ENCODE measurements at places on chromosomes 11 and 22.

DNA sequence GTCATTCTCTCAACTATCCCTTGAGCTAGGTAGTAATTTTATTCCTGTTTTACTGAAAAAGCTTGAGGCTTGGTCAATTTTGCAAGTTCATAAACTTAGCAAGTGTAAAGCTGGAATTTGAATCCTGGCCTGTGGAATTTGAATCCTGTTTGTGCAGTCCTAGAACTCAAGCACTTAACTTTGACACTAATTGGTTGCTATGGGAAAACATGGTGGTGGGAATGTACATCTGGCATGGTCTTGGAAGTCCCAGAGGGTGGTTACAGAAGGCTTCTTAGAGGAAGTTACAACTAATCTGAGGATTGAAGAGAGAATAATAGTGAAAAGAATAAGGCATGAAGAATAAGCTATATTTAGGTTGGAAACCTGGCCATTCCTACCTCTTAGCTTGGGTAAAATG, 66.5 kb upstream of the LIN7C start:
- no peak for DNase-seq

GRCh38 chr11:17471501-17471900, 5.1 kb downstream of the ABCC8 start:
- no peak for DNase-seq

- no peak for DNase-seq
Observed at GRCh38 chr11:47264521-47264920, 5.4 kb upstream of the MADD start.

DNA sequence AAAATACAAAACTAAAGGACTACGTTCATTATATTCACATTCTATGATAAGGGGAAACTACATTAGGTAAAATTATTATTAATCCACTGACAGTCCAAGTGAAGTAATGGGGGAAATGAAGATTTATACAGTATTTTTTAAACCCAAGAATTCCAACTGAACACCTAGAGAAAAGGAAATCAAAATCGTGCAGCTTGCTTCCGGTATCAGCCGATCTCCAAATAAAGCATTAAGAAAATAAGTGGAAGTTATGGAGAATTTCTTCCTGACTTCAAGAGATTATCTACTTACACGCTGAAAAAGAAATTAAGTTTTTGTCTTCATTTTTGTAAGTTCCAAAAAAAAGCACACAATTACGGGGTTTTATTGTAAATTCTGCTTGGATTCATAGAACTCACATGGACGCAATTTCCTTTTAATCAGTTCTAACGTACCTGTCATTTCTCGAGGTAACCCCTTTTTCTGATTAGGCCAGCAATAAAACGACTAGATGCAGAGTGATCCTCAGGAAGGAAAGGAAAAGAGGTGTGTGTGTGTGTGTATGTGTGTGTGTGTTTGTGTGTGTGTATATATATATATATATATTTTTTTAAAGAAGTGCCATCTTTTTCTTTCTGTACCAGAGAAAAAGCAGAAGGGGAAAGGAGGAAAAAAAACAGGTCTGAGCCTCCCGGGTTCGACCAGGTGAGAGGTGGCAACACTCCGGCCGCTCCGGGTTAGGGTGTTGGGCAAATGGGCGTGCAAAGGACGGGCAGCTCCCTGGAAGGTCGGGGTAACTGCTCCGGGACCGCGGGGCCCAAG, 1.1 kb downstream of the ZBTB44 start:
- no peak for DNase-seq

DNA sequence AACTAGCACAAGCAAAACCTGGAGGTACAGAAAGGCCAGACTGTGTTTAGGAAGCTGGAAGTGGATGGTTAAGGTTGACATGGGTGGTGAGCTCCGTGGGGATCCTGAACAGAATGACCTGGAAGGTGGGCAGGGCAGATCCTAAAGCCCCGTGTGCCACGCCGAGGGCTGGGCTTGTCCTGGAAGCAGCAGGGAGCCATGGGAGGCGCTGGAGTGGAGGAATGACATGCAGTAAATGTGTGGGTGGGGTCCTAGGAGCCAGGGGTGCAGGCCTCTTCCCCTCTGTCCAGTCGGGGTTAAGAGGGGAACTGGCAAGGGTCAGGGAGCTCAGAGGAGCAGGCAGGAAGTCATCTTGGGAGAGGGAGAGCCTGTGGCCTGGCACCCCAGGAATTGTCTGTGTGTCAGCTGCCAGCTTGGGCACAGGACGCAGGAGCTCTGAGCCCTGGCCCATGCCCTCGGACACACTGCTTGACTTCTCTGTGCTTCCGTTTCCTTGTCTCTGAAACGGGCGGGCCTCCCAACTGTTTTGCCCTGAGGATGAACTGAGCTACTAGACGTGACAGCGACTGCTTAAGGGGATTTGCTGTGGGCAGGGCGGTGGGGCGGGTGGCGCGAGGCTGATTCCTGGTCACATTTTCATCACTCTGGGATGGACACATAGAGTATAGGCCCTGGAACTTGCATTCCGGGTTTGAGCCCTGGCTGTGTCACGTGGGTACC, 75.7 kb downstream of the MPPED1 start:
- no peak for DNase-seq

GRCh38 chr11:8339592-8340022, 75.9 kb upstream of the LMO1 start:
- DNase-seq = no peak

DNA sequence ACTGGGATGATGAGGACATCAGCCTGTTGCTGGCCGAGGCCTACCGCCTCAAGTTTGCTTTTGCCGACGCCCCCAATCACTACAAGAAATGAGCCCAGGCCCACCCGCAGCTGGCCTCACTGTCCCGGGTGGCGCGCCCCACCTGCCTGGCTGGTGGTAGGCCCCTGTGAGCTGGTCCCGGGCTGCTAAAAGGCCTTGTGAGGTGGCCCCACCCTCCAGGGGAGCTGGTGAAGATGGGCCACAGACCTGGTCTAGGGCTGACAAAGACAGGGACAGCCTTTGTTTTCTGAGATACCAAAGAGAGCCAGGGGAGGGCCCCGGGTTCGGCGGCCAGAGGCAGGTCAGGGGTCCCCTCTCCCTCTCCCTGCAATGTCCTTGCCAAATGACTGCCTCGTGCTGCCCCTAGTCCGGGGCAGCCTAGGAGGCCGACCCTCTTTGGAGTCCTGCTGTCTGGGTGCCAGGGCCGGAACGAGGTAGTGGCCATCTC, 411.1 kb downstream of the TBC1D22A start:
- DNase-seq = no peak

- DNase-seq = no peak
Observed at GRCh38 chr11:113184498-113184897, 129.9 kb upstream of the TTC12 start.

DNA sequence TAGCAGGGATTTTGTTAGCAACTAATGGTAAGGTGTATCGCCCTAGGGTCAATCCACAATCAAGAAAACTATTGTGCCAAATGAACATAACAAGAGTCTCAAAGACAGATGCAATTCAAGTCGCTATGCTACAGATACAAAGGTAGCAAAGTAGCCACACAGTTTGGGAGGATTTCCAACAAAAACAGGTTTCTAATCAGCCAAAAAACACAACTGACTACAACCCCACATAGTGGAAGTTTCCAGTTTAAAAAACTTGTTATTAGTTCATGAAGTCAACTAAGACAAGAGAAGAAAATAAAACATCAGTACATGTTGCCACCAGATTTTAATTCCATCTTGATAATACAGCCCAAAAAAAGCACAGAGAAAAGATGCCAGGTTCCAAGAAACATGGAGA, 38.0 kb downstream of the MYH9 start:
- no peak for DNase-seq

DNA sequence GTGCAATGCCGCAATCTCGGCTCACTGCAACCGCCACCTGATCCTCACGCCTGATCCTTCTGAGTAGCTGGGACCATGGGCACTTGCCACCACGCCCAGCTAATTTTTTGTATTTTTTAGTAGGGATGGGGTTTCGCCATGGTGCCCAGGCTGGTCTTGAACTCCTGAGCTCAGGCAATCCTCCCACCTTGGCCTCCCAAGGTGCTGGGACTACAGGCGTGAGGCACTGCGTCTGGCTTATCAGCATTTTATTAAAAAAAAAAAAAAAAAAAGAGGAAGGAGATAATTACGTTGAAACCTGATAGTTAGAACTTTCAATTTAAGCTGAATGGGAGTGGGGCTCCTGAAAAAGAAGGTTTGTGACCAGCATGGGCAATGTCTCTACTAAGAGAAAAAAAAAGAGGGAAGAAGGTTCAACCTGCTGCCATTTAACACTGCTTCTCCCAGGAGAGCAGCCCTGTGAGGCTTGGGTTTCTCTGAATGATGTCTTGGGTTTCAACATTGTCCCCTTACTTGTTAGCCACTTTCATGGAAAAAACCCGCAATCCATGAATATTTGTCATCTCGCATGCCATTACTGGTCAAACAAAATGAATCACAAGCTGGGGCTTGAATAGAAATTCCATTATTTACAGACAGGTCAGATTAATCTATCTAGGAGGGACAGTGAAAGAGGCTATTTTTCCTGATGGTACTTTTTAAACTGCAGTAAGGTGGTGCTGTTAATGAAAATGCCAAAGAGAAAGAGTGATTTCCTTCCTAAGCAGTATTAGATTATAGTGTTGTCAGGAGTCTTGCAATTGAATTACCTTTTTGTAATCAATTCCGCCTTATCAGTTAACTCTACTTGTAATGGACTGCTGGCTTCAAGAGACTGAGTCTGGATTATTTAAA, 72.5 kb downstream of the PACS1 start:
- DNase-seq = no peak

Measured in activated T-cell treated with anti-CD3 and anti-CD28 coated beads, Interleukin-2, amount 50 U/mL, for 48 hours (primary cell).